ENCODE measurements at places on chromosomes 2 and 18.

- no peak for DNase-seq
These were observed 499.7 kb upstream of the KLHL29 start for GRCh38 chr2:22885245-22885644.

DNA sequence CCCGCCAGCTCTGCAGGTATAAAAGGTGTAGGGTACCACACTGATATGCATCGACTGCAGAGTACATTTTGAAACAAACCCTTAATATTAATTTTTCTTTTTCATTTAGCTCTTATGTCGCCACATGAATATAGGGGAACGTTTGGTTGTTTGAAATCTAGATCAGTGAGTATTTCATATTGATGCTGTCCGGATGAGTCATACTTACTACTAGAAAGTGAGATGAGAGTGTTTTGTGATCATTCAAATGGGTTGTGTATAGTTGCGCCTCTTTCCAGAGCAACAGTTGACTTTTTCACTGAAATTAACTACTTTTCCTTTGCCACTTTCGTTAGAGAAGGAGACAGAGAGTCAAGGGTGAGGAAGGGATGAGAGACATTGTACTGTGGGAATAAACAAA is 24.6 kb downstream of the NPAS2 start:
- no peak for DNase-seq

GRCh38 chr2:55883357-55883756 is 40.2 kb downstream of the EFEMP1 start:
- no peak for DNase-seq

- DNase-seq = no peak
These were observed 6.7 kb downstream of the COA5 start for GRCh38 chr2:98601532-98602132.

- no peak for DNase-seq
These were observed 524.2 kb upstream of the TCF4 start for GRCh38 chr18:56112013-56112749.

GRCh38 chr2:24579053-24579803 is 88.2 kb downstream of the NCOA1 start:
- no peak for DNase-seq

DNA sequence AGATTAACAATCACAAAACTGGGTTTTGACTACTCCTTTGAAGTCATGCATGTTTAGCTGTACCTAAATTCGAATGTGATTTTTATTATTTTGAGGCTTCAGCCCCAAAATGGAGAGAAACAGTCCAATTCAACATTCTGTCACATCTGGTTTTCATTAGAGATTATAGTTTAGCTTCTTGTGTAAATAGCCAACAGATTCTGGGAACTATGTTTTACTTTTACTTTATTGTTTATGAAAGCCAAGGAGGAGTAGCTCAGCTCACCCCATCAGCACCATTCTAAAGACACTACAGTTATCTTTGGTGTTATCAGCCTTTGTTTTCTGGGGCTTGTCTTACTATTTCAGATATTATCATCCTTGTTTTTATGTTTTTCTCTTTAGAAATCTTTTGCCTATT is 465.0 kb upstream of the CWC22 start:
- no peak for DNase-seq

GRCh38 chr18:59801576-59801975 is 98.2 kb upstream of the PMAIP1 start:
- DNase-seq = no peak

DNA sequence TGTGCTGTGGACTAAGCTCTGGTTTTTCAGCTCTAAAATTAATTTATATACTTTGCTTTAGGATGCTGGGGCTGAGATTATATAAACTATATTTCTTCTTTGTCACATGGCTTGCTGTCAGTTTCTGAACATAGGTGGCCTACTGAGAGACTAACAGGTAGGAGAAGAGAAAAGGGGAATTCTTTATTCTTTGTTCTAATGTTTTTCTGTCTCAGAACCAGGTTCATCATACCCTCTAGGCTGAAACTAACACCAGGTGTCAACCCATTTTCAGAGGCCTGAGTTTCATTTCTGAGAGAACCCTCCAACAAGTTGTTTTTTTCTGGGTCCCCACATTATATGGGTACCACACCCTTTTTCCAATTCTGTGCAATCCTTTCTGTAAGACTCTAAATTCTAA is 843.6 kb downstream of the TRIB2 start:
- no peak for DNase-seq

- DNase-seq = no peak
These were observed 74.6 kb downstream of the ACAA2 start for GRCh38 chr18:49738721-49739120.

GRCh38 chr2:51011693-51012092 is 20.2 kb downstream of the NRXN1 start:
- DNase-seq = no peak

GRCh38 chr2:15967415-15968279 is 27.3 kb downstream of the MYCN start:
- DNase-seq = no peak

DNA sequence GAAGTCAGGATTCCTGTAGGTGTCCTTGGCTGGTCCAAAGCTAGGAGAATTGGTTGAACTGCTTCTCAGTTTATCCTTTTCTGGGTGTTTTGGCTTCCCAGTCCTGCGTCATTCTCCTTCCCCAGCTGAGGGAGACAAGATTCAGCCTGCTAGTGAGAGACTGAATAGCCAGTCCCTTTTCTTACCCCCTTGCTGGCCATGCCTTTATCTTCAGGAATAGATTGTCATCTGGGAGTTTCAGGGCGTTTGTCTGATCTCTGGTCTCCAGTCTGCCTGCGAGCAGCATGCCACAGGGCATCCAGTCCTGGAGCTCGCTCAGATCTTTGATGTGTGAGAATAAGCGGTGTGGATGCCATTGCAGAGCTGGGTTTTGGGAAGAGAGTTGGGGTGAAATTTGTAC is 5.8 kb downstream of the MYO1B start:
- no peak for DNase-seq

GRCh38 chr2:10258726-10259125 is 44.0 kb upstream of the HPCAL1 start:
- DNase-seq = peak; percentile 11

- no peak for DNase-seq
These were observed 317.5 kb upstream of the RAB6C start for GRCh38 chr2:129661935-129662334.

DNA sequence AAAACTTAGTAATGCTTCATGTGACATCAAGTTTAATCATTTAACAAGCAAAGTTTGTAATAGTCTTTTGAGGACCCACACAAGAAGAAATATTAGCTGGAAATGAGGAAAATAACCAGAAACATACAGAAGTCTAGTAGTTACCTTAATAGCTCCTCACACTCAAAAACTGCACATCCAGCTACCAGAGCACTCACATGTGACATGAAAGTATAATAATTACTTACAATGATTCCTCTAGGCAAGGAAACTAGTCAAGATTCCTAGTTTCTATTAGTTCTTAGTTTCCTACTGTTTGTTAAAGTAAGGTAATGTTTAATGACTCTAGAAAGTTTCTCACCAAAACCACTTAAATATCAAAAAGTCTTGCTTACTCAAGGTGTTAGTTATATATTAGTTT is 335.8 kb downstream of the RAD51AP2 start:
- no peak for DNase-seq

- no peak for DNase-seq
These were observed 19.1 kb upstream of the GCFC2 start for GRCh38 chr2:75729861-75730260.

DNA sequence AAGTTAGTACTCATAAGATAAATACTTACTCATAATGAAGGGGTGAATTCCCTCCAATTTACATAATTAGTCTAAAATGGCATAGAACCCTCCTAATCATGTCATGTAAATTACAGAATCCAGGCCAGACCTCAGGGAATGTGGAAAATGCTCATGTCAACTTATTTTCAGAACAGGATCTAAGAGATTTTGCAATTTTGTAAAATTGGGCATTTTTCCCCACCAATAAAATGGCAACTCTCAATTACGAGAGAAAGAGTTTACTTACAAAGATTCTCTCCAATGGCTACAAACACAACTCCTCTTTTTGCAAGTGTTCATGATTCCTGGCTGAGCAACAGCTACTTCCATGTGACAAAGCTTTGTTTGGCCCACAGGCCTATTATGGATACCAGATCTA is 33.8 kb upstream of the SP5 start:
- DNase-seq = no peak

DNA sequence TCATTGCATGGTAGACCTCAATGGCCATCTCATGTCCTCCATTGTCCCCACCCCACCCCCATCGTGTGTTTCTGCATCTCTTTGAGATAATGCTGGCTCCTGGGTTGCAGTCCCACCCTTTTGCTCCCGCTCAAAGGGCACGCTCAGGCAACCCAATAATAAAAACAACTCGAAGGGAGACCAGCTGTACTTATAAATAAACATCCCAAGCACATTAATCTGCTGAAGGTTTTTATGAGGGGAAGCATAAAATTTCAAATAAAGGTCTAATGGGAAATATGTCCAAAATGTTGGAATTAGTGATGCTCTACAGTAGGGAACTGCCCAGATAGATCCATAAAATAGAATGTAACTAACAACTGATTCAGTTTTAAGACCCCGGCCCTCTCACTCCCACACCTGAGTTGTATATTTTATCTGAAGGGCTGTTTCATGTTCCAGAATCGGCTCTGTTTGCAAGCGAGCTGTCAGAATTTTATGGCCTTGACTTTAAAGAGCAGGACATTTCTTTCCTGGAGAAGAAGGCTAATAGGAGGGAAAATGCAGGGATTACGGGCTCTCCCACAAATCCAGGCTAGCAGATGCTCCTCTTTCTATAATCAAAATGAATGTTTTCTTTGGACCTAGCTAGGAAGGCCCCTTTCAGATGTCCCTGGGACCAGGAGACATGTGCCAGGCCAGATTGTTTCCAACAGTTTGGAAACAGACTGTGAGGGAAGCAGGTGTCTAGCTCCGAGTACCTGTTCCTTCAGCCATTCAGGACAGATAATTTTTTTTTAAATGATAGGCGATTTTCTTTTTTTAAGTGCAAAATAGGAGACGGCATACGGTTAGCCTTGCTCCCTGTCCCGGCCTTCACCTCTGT is 103.7 kb downstream of the APOB start:
- DNase-seq = no peak

DNA sequence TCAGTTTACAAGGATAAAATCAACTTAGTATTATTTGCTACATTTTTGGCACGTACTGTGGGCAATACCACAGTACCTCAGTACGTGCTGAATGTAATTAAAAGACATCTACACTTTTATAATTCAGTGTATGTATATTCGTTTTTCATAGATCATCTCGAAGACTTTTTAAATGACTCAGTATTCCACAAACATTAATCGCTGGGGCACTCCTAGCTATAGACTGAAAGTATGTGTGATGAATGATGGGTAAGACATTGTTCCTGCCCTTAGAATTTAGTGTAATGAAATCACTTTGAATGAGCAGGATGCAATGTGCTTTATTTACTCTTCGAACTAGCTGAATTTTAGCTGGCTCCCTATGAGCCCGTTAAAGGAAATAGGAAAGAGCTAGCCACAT is 245.6 kb upstream of the RASGRP3 start:
- DNase-seq = no peak

GRCh38 chr2:202104286-202104870 is 31.3 kb downstream of the KIAA2012 start:
- DNase-seq = no peak

- DNase-seq = no peak
These were observed 1377.6 kb upstream of the NXPH2 start for GRCh38 chr2:140157816-140158215.

GRCh38 chr2:217990389-217990788 is 12.4 kb downstream of the TNS1 start:
- no peak for DNase-seq

- no peak for DNase-seq
These were observed 192.8 kb downstream of the MTX2 start for GRCh38 chr2:176461809-176462670.

DNA sequence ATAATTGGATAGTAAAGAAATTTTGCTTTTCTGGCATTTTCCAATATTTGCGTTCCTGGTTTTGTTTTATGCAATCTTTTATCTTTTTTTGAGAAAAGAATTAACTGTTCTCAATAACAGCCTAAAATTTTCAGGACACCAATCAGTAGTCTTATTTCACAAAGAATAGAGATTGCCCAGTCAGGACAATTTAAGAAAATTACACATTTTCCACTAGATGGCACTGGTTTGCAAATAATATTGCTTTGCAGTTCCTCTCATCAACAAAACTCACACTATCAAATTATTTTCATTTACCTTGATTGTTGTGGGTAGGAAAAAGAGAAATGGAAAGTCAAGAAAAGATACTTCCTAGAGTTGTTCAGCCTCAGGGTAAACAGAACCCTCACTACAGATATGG is 2.4 kb upstream of the RBM45 start:
- no peak for DNase-seq

- no peak for DNase-seq
These were observed 951.3 kb upstream of the ACVR2A start for GRCh38 chr2:146893500-146894041.

DNA sequence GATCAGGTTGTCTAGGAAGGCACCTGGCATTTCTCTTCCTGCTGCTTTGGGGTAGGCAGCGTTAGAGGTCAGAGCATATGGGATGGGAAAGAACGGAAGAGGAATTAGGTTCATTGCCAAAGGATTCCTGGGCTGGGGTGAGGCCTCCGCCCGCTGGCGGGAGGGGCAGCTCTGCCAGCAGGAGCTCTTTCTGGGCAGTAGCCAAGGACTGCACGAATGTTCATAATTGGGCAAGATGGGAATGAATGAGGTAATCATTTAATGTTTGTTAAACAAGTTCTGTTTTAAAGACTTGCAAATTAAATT is 253.9 kb downstream of the AGAP1 start:
- DNase-seq = no peak

DNA sequence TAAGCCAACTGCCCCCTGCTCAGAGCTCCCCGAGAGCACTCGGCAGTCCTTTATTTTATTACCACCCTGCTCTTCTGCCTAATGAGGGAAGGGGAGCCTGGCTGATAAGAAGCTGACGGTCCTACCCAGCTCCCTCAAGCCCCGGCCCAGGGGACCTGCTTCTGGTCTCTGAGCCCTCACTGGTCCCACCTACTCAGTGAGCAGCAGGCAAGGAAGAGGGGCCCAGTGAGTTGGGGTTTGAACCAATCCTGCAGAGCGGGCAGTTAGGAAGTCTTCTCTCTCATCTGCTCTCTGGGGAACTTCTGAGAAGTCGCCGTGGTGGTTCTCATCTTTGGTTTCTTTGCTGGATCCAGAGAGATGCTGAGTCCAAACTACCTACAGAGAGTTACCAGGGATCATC is 218.9 kb downstream of the NDUFA10 start:
- DNase-seq = no peak

- DNase-seq = no peak
These were observed 2.2 kb downstream of the EMILIN1 start for GRCh38 chr2:27080603-27080936.

DNA sequence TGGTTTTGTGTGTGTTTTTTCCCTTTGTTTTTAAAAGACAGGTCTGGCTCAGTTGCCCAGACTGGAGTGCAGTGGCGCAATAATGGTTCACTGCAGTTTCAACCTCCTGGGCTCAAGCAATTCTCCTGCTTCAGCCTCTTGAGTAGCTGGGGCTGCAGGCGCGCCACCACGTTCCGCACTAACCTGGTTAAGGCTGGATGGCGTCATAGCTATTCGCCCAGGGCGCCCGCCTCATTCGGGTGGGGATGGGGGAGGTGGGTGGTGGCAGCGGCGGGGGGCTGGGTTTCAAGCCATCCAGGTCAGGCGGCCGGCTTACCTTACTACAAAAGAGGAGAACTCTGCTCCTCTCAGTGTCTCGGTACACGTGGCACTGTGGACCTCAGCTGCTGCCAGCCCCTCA is 42.8 kb downstream of the EEF1B2 start:
- DNase-seq = no peak

- DNase-seq = no peak
These were observed 13.1 kb downstream of the DSG2 start for GRCh38 chr18:31511098-31511497.

Data from CD4-positive, alpha-beta T cell treated with Interleukin-15 for 1 hour (primary cell).